ENCODE measurements at places on chromosomes 3 and 15.

DNA sequence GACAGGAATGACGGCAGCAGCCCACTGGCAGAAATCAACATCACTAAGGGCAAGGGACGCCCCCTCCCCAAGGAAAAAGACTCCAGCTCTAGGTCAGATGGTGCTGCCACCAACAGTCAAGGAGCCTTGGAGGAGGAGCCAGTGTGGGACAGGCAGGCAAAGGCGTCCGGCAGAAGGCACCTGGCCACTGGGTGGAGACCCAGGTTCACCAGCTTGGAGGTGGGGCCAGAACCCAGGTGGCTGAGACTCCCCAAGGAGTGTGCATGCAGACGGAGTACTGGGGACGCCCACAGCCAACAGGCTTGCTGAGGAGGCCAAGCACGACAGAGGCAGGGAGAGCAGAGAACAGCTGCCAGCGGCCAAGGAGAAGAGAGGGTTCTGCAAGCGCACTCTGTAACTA is 35.2 kb downstream of the PTPN23 start:
- DNase-seq, result no peak

- no peak for DNase-seq
Observed at GRCh38 chr3:150312018-150312657, 96.0 kb upstream of the TSC22D2 start.

- no peak for DNase-seq
Observed at GRCh38 chr3:72597043-72597442, 251.2 kb downstream of the SHQ1 start.

- no peak for DNase-seq
Observed at GRCh38 chr3:5092018-5092417, 30.1 kb upstream of the ARL8B start.

GRCh38 chr3:127691489-127691888 is 18.7 kb downstream of the ABTB1 start:
- DNase-seq, result no peak

DNA sequence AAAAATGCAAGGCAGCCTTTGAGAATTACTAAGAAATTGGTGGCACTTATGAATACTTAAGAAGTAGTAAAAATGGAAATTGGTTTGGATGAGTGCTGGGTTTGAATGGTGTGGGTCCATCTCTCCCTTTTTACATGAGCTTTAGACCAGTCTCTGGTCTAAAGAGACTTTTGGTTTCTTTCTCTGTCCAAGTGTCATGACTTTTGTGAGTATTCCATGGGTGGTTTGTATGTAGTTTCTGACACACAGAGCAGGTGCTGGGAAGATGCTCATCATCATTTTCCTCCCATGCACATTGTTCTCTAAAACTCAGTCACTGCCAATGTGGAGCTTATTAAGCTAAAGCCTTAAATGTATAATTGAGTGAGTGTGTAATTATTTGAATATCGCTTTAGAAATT is 63.5 kb downstream of the KAT2B start:
- DNase-seq, result no peak

- DNase-seq, result no peak
Observed at GRCh38 chr3:58837141-58837843, 170.7 kb upstream of the FAM3D start.

- no peak for DNase-seq
Observed at GRCh38 chr3:95350049-95350448, 1287.2 kb downstream of the NSUN3 start.

- DNase-seq, result no peak
Observed at GRCh38 chr15:53658827-53659555, 100.5 kb downstream of the WDR72 start.

GRCh38 chr15:88118741-88119140 is 137.8 kb downstream of the NTRK3 start:
- DNase-seq, result no peak

DNA sequence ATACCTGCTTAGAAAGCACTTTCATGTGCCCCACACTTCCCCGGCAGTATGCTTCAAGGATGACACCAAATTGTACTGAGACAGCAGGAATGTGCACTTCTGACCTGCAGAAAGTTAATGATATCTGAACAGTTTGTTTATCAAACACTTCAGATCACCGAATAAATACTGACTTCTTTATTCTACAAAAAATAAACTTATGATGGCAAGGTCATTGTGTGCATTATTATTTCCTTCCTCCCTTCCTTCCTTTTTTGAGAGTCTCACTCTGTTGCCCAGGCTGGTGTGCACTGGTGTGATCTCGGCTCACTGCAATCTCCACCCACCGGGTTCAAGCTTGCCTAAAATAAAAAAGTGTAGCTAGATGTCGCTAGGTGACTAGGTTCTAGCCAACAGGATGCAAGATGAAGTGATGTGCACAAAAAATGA is 80.3 kb downstream of the FAIM start:
- DNase-seq, result no peak

DNA sequence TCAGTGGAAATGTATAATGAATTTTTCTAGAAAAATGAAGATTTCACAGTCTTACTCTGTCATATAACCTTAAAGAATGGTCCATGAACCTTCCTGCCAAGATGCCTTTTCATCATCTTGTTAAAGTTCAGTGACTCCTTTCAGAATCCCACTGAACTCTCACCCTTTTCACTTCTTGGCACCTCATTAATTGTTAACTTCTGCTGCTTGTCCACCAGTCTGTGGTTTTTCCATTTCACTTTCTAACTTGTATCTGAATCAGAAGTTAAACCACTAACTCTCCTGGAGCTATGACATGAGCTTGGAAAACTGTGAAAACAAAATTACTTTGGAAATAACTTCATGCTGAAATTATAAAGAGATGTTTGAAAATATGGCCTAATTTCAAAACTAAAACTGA is 281.2 kb upstream of the ALCAM start:
- no peak for DNase-seq

DNA sequence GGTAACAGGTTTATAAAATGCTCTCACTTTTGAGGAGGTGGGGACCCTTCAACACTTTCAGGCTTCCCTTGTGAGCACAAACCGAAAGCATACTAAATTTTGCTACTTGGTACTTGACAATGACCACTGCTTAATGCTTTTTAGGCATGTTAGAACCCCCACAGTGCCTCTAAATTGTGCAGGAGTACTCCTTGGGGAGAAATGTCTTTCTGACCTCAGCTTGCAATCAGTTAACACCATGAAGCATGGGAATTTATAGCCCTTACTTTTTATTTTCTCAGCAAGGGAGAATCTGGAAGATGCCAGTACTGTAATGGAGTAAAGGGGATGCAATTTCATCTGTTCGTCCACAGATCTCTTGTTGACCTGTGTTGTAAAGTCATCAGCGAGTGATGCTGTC is 308.9 kb upstream of the TBC1D5 start:
- no peak for DNase-seq

DNA sequence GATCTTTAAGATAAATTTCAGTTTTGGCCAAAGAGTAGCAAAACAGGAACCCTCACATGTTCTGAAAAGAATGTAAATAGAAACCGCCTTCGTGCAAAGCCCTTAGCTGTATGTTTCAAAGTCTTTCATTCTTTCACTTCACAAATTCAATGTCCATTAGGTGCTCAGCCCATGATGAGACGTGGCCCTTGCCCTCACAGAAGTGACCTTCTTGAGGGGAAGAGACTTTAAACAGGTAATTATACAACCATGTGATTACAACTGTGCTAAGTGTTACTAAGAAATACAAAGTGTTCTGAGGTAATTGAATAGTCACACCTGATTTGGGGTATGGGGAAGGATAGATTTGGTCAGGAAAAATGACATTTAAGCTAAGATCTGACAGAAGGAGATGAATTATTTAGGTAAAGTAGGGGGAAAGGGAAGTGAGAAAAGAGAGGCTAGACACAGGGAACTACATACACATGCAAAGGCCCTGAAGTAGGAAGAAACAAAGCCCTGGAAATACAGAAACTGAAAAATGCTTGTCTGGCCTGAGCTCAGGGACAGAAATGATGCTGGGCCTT is 19.6 kb downstream of the HSPBAP1 start:
- DNase-seq, result no peak

GRCh38 chr15:69359722-69360121 is 54.4 kb upstream of the KIF23 start:
- DNase-seq, result no peak

DNA sequence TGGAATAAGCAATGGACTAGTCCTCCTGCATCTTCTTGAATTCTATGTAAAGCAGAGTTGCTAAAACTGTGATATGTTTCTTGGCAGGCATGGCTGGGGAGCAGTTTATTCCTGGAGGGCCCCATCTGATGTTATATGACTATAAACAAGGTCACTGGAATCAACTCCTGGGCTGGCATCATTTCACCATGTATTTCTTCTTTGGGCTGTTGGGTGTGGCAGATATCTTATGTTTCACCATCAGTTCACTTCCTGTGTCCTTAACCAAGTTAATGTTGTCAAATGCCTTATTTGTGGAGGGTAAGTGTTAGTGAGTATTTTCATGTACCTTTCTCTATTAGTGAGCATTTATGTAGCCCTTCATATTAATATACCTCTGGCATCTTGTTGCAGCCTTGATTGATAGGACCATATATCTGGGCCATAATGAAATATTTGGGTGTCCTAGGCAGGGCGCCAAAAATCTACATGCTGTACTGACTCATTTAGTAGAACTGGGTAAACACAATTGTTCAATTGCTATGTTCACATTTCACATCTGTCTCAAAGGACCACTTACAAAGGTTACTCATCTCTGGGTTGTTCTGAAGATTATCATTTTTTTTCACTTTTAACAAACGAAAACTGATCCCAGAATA is 52.6 kb upstream of the ADGRG7 start:
- no peak for DNase-seq

DNA sequence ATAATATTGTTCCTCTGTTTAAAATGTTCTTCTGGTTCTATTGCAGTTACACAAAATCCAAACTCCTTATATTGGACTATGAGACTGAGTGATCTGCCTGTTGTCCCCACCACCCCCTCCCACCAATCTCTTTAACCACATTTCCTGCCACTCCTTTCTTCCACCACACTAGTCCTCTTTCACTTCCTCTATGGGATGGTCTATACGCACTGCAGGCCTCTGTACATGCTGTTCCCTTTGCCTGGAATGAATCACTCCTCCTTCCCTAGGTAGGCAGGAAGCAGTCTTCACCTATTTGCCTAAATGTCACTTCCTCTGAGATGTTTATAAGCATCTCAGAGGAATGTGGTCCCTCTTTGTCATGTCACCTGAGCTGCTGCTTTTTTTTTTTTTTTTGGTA is 4.0 kb downstream of the MAP2K1 start:
- DNase-seq, result no peak

- DNase-seq, result no peak
Observed at GRCh38 chr3:33834096-33834453, 35.6 kb downstream of the PDCD6IP start.

- no peak for DNase-seq
Observed at GRCh38 chr15:75659928-75660645, 12.4 kb downstream of the SNX33 start.

Measured in GM19239 (cell line).